ENCODE measurements at places on chromosomes 2 and 18.

DNA sequence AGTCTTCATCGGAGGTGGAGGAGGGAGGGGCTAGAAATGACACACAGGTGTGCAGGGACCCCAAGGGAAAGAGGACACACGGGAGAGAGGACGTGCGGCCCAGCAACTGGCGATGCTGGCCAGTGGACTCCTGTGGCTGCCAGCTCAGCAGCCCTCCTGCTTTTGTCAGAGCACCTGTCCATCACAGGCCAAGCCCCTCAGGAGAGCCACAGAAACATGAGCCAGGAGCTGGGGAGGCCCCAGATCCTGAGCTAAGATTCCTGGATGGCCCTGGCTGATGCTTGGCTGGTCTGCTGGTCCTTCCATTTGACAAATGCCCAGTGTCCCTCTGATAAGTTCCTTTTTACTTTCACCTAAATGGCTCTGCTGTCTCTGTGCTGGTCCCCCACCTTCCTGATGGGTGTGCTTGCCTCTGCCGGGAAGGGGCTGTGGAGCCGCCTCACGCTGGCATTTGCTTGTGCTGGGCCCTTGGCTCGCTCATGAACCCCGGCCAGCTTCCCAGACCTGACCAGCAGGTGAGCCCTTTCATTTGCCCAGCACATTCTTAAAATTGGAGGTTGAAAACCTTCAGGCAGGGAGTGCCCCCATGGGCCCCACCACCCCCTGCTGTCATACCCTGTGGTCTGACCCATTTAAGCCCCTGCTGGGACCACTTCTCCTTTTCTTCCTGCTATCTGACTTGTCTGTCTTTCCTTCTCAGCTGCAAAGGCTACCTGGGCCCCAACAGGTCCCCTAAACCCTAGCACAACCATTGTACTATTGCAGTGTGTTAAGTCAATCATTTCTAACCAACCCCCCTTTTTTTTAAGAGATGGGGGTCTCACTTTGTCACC, 37.3 kb downstream of the CYP27C1 start:
- DNase-seq, result no peak

DNA sequence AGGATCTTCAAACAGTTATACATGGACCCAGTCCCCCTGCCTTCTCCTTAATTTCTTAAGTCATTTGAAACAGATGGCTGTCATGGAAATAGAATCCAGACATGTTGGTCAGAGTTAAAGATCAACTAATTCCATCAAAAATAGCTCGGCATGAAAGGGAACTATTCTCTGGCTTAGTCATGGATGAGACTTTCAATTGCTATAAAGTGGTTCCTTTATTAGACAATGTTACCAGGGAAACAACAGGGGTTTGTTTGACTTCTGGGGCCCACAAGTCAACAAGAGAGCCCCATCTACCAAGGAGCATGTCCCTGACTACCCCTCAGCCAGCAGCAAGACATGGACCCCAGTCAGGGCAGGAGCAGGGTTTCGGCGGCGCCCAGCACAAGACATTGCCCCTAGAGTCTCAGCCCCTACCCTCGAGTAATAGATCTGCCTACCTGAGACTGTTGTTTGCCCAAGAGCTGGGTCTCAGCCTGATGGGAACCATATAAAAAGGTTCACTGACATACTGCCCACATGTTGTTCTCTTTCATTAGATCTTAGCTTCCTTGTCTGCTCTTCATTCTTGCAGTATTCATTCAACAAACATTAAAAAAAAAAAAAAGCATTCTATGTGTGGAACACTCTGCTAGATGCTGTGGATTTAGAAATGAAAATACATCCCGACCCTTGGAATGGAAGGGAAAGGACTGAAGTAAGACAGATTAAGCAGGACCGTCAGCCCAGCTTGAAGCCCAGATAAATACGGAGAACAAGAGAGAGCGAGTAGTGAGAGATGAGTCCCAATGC, 4.6 kb downstream of the TTR start:
- DNase-seq, result no peak

DNA sequence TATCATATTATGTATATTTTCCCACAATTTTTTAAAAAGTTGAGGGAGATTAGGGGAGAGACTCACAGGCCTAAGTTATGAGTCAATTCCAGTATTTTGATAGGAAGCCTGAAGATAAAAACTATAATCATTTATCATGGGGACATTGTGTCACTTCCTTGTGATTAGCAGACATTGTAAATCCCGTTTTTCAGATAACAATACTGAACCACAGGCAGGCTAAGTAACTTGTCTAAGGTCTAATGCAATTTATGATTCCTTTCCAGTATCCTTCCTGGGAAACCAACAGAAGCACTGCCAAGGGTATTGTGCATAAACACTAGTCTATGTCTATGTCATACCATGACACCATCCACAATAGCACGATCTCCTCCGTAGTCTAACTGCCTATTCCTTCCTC, 235.2 kb upstream of the PIK3C3 start:
- DNase-seq, result no peak

GRCh38 chr2:15914596-15915385, 25.6 kb upstream of the MYCN start:
- no peak for DNase-seq

GRCh38 chr2:177970670-177971454, 101.7 kb downstream of the PDE11A start:
- DNase-seq, result no peak

GRCh38 chr2:45029215-45029614, 20.0 kb upstream of the SIX2 start:
- no peak for DNase-seq

DNA sequence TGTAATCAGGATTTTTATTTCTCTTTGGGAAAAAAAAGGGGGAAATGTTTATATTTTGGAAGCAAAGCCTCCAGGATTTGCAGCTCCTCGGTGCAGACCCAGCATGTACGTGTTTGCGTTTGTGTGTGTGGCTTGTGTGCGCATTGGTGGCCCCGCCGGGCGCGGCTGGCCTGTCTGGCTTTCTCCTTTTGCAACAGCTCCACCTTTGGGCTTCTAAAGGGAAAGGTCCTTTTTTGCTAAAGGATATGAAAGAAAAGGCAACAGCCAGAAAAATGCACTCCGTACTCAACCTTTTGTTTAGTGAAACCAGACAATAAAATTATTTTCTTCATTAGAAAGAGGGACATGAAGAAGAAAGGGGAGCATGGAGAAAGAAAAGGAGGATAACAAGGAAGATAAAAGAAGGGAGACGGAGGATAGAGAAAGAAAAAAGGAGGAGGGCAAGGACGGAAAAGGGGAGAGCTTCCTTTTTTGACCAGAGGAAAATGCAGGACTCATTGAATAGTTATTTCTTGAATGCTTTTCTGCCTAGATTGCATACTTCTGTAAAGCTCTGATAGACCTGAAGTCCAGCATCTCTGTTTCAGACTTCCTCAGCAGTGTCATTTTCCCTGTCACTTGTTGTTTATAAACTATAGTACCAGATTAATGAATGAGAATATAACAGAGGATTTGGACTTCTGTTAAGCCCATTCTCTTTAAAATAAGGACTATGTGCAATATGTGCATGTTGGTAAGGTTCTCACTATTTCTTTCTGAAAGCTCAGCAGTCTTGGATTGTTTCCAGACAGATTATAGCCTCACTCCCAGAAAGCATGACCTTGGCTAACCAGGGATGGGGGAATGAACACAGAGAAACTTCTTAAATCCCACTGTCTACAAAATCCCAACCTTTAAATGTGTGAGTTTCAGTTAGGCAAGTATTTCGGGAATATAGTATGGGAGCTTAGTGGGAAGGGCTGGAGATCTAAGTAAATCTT, 563.1 kb upstream of the PIK3C3 start:
- peak; percentile 13 for DNase-seq

- no peak for DNase-seq
These were observed 7.2 kb upstream of the LBH start for GRCh38 chr2:30224151-30224550.

GRCh38 chr18:79769698-79770500, 27.8 kb upstream of the KCNG2 start:
- no peak for DNase-seq

DNA sequence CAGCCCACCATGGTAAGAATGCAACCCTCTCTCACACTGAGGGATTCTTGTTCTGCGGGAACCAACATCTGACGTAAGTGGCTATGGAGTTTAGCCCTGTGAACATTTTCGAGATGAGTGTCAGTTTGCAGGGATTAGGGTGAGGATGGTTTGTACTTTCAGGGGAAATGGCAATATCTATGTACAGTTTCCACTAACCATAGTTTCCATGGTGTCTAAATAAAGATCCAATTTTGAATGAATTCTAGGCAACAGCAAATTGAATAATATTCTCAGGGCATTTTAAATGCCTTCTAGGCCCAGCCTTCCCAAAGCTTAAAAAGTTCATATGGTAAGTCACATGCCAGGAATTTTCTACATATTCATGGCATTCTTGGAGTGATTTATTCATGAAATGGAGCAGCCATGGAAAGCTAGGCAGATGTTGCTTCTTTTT, 105.4 kb upstream of the MMADHC start:
- no peak for DNase-seq

GRCh38 chr2:215731108-215731658, 282.2 kb downstream of the MREG start:
- DNase-seq, result no peak

DNA sequence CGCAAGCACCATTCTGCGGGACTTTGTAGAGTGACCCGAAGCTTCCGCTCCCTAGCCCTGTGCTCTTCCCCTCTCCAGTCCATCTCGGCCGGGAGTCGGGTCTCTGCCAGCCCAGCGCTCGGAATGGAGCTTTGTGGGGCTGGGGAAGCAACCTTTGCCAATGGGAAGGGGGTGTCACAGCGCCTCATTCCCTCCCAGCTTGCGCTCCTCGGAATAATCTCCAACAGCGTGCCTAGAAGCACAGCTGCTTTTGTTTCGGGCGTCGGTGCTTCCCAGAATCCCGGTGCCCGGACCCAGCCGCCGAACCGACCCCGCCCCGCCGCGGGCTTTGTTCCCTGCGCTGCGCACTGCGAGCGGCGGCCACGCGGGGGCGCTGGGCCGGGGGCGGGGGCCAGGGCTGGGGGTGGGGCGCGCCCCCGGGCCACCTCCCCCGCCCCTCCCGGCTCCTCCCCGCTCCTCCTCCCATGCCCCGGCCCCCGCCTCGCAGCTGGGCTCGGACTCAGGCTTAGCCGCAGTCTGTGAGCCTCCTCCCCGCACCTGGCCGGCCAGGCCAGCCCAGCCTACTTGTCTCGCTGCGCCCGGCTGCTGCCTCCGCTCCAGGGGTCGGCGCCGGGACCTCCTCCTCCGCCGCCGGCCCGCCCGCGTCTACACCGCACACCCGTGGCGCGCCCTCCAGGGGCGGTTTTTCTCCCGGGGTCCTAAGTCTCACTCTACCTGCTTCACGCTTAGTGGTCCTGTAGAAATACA, 77.7 kb upstream of the SMAD2 start:
- DNase-seq, result peak; percentile 79

DNA sequence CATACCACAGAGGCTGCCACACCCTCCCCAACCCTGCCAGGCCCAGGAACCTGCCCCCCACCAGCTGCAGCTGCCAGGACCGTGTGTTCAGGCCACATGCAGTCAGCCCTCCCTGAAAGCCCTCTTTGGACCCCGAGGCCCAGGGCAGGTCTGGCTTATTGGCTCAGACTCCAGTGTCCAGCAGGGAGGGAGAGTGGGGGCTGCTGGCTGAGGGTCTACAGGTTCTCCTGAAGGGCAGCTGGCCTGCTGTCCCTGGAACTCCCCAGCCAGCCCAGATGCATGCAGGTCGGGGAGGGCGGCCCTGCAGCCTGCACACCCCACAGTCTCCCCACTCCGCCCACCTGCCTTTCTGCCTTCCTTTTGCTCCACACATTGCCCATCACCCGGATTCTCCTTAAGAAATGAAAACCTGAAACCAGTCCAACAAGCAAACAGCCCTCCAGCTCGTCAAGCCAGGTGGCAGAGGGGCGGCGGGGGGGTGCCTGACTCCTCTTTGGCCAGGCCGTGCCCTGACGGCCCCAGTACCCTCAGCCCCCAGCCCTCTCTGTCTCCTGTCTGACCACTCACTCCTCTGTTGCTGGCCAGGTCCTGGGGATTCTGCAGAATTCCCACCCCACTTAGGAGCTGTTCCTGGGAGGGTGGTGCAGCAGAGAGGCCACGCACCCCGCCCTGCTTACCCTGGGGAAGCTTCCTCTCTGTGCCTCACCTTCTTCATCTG, 18.0 kb downstream of the GPR35 start:
- DNase-seq, result no peak

- no peak for DNase-seq
These were observed 42.1 kb upstream of the FAM124B start for GRCh38 chr2:224444021-224444420.

- peak; percentile 98 for DNase-seq
These were observed 80.9 kb downstream of the ASAP2 start for GRCh38 chr2:9287400-9288045.

GRCh38 chr2:127422559-127423477, 4.6 kb downstream of the PROC start:
- DNase-seq, result no peak

DNA sequence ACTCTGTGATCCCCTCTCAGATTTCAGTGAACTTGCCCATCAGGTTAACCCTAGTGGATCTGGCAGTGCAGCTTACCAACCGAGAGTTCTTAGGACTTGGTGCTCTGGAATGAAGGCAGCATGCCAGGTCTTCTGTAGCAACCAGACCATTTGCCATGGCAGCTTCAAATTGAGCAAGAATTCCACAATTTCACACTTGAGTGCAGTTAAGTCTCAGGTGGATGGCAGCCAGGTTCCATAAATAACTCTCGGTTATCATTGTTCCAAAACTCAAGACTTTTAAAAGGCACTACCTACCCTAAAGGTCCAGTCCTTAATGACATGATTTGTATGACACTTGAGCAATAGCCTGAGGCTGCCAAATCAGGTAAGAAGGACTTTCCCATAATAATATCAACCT, 48.1 kb downstream of the GALNT3 start:
- DNase-seq, result no peak

GRCh38 chr2:46230115-46230571, 67.1 kb upstream of the EPAS1 start:
- no peak for DNase-seq

DNA sequence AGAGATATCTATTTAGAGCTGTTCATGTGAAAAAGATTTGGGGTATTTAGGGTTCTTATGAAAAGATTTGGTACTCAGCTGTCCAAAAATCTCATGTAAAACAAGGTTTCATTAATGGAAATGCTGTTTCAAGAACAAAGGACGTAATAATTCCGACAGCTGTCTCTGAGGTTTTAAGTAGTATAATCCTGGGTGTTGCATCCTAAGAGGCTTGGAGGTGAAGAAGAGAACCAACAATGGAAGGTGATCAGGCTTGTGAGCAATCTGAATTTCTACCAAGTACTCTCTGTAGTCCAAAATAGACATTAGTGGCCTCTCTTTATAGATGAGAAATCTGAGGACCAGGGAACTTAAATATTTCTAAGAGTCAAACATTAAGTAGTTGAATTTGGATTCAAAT, 205.1 kb downstream of the BABAM2 start:
- no peak for DNase-seq

GRCh38 chr2:14944562-14945346, 312.2 kb downstream of the LRATD1 start:
- no peak for DNase-seq

Data from HTR-8/SVneo (cell line).